ENCODE measurements at places on chromosomes 3 and 15.

GRCh38 chr3:55484191-55484689 lies 2.9 kb downstream of the WNT5A start:
- no peak for DNase-seq

GRCh38 chr3:186506857-186507256 lies 37.3 kb downstream of the CRYGS start:
- no peak for DNase-seq

DNA sequence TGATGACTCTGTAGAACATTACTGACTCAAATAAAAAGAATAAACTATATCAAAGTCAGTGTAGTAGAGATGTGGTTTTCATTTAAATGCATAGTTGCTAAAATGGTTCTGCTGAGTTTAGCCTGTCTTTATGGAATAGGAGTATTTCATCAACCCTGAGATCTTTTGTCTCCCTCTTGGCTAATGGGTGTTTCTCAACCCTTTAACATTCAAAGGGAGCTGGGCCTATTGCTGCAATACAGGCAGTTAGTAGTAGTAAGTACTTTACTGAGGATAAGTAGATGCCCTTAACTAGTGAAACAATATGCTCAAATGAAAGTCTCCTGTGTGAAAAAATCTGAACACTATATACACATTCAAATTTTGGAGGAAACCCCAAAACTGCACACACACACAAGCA lies 184.7 kb upstream of the TTC14 start:
- DNase-seq = no peak

GRCh38 chr3:62554264-62554799 lies 181.0 kb upstream of the FEZF2 start:
- DNase-seq = no peak

DNA sequence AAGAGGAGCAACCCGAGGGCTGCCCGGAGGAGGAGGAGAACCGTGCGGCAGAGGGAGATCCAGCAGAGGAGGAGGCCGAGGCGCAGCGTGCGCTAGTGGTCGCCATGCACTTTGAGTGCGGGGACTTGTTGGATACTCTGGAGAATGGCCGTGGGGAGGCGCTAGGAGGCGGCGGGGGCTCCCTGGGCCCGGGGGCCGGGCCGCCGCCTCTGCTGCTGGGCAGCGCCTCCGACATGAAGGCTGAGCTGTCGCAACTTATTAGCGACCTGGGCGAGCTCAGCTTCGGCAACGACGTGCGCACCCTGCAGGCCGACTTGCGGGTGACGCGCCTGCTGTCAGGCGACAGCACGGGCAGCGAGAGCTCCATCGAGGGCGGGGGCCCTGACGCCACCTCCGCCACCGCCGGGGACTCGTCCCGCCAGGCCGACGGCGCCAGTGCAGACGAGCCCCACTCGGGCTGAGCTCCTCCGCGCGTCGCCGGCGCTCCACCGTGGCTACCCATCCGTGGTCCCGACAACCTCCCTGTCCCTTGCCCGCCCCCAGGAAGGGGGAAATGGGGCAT lies 2.0 kb downstream of the FAM43A start:
- DNase-seq = peak; percentile 86

GRCh38 chr3:4864503-4864902 lies 114.7 kb upstream of the BHLHE40 start:
- DNase-seq = no peak

DNA sequence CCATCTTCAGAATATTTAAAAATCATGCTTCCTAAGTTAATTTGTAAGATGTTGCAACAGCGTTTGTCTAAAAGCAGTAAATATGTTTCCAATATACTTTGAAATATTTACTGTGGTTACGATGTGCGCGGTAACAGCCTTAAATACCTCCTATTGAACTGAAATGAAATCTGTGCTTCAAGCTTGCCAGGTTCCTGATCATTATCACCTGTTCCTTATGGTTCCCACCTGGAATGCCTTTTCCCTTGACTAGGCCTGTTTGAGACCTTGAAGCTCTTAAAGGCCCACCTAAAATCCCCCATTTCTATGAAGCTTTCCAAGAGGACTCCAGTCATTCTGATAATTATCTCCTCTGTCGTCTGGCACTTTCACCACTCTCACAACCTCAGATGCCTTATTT lies 146.7 kb downstream of the NAALADL2 start:
- no peak for DNase-seq

DNA sequence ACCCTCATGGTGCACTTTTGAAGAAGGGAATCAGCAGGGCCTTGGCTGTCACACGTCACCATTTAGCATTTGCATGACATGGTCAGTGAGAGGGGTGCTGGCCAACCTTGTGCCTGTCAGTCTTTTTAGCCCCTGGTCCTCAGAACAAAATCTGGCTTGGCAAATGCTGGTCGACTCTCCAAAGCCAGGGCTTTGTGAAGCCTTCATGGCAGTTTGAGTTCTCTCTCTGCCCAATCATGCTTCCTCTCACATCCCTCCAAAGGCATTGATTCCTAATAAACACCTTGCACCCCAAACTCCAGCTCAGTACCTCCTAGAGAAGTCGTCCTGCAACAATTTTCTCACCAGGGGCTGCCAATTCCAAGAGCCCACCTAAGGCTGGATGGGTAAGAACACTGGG lies 19.4 kb downstream of the CCR9 start:
- no peak for DNase-seq

DNA sequence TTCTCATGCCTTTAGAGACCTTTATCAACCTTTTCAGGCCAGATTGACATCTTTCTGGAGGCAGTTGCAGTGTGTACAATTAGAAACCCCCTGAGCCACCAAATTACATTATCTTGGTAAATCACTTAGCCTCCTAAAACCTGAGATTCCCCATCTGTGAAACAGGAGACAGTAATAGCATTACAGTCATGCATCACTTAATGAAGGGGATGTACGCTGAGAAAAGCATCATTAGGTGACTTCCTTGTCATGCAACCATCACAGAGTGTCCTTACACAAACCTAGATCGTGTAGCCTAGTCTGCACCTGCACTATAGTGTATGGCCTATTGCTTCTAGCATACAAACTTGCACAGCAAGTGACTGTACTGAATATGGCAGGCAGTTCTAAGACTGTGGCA lies 400.8 kb upstream of the CNTN3 start:
- no peak for DNase-seq

DNA sequence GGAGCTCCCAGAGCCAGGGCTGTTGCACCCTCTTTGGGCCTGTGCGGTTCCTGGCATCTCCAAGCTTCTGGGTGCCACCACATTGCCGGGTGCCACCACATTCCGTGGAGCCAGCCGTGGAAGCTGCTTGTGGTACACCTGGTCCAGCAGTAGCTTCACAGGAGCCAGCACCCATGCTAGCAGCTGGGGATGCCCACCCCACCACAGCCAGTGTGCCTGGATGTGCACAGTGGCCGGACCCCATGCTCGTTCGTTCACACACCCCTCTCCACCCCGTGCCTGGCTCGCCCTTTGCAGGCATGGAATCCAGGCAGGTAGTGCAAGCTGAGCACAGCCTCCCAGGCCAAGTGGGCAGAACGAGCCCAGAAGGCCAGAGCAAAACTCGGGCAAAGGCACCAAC lies 1029.8 kb upstream of the GBE1 start:
- no peak for DNase-seq

GRCh38 chr3:3696345-3696744 lies 102.9 kb upstream of the LRRN1 start:
- no peak for DNase-seq

DNA sequence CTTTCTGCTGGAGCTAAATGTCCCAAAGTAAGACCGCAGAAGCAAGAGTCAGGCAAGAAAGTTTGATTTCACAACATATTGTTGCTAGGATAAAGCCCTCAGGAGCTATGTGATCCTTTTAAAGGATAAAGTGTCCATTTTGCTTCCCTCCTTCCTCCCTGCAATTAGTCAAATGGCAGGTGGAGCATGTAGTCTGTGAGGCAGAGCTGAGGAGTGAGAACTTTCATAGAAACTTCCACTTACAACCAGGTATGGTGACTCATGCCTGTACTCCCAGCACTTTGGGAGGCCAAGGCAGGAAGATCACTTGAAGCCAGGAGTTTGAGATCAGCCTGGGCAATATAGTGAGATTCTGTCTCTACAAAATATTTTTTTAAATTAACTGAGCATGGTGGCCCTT lies 25.2 kb upstream of the RHCG start:
- DNase-seq = no peak

GRCh38 chr3:71051893-71052687 lies 531.4 kb downstream of the FOXP1 start:
- DNase-seq = no peak

- no peak for DNase-seq
Measured at GRCh38 chr15:72979308-72979707, 73.0 kb upstream of the NEO1 start.

DNA sequence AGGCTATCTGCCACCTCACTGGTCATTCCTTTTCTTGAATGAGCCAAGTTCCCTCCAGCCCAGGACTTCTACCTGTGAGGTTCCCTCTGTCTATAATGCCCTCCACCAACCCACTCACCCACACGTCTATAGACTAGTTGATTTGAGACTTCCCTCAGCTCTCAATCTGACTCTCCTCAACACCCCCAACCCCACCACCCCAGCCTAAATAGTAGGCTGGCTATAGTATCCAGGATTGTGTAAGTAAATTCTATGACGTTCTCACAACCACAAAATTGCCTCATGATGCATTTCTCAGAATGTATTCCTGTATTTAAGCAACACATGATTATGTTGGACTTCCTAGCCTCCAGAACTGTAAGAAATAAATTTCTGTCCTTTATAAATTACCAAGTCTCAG lies 2.2 kb downstream of the PLSCR1 start:
- DNase-seq = no peak

- DNase-seq = peak; percentile 45
Measured at GRCh38 chr3:195847055-195847950, 35.6 kb upstream of the MUC4 start.

DNA sequence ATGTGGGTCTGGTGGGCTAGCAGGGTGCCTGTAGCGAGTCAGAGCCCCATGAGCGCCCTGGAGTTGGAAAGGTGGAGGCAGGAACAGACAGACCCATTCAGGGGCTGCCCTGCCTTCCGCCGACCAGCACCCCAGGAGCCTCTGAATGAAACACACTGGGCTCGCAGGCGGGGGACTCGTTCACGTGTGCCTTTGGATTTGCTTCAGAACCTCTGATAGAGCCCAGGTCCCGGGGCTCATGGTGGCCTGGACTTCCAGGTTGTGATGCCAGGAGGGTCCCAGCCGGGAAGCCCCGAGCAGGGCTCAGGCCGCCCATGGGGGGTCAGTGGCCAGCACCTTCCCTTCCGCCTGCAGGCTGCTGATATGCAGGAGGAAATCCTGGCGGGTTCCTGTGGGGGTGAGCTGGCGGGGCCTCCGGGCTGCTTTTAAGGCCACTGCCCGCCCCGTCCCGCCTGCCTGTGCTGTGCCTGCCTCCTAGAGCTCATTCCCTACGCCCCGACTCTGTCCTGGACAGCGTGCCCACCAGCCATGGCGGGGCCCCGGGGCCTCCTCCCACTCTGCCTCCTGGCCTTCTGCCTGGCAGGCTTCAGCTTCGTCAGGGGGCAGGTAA lies at the start of gene STAB1:
TSS of gene STAB1 (plus strand) at position 453 of the 610 bp plus-strand sequence. CDS start at position 529, 76 bp downstream.
- no peak for DNase-seq

- no peak for DNase-seq
Measured at GRCh38 chr15:43150191-43150929, 17.0 kb downstream of the TMEM62 start.

DNA sequence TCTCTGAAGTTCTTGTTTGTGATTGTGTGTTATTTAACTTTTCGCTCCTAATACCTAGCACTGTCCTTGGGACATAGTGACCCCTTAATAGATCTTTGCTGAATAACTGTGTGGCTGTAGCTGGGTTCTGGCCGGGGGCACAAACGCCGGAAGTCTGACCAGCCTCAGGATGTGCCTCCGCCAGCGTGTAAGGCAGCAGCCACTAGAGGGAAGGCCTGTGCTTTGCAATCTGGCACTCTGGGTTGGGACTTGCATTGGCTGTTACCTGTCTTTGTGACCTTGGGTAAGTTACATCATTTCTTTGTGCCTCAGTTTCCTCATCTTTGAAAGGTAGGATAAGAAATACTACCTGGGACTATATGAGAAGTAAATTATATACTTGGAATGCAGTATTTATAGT lies 158.7 kb downstream of the GHSR start:
- peak; percentile 20 for DNase-seq

- DNase-seq = no peak
Measured at GRCh38 chr3:184603151-184604030, 41.8 kb downstream of the EPHB3 start.

GRCh38 chr15:69403594-69403993 lies 10.6 kb upstream of the KIF23 start:
- DNase-seq = no peak

- peak; percentile 43 for DNase-seq
Measured at GRCh38 chr15:28098766-28099554, at the start of gene OCA2. TSS of gene OCA2 (minus strand) at chr15:28099315. CDS start at chr15:28081874, 17,441 bp downstream.

GRCh38 chr15:101479851-101480612 lies 9.5 kb downstream of the PCSK6 start:
- no peak for DNase-seq

Measured in transverse colon (tissue), 4 donors.